ENCODE measurements at places on chromosomes 1 and 21.

- no peak for DNase-seq
Measured at GRCh38 chr1:198678901-198679329, 40.1 kb downstream of the PTPRC start.

- DNase-seq, result no peak
Measured at GRCh38 chr1:230392536-230392909, 33.6 kb downstream of the PGBD5 start.

DNA sequence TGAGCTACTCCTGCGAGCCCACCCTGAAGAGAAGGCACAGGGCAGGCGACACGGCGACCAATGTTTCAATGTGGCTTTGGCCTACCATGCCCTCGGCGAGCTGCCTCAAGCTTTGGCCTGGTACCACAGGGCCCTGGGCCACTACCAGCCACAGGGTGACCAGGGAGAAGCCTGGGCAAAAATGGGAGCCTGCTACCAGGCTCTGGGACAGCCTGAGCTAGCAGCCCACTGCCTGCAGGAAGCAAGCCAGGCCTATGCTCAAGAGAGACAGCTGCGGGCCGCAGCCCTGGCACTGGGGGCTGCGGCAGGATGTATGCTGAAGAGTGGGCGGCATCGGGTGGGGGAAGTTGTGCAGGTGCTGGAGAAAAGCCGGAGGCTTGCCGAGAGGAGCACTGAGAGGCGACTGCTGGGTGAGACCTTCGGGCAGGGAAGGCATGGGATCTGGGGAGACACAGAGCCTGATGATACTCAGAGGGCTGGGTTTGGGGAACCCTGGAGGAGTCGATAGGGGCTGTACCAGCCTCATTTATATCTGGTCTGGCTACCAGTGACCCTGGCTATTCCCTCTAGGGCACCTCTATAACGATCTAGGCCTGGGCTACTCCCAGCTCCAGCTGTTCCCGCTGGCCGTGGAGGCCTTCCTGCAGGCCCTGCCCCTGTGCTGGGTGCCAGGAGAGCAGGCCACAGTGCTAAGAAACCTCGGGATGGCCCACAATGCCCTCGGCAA lies 2.3 kb downstream of the TTC24 start:
- no peak for DNase-seq

DNA sequence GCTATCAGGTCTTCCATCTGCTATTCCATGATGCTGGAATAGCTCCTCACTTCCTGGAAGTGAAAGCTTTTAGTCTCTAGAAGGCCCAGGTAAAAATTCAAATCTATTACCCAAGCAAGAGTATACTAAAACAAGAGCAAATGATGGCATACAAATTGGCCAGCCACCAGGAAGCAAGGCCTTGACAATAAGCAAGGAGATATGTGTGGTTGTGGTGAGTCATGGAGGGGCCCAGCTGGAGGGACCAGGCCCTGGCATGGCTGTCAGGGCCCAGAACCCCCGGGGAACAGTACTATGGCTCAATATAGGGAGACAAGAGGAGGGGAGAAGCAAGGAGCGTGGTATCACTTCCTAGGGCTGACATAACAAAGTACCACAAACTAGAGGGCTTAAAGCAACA lies 358.7 kb downstream of the RRAGC start:
- no peak for DNase-seq

- no peak for DNase-seq
Measured at GRCh38 chr1:199453723-199454122, 573.8 kb upstream of the NR5A2 start.

- no peak for DNase-seq
Measured at GRCh38 chr1:173532237-173532636, 55.1 kb downstream of the PRDX6 start.

DNA sequence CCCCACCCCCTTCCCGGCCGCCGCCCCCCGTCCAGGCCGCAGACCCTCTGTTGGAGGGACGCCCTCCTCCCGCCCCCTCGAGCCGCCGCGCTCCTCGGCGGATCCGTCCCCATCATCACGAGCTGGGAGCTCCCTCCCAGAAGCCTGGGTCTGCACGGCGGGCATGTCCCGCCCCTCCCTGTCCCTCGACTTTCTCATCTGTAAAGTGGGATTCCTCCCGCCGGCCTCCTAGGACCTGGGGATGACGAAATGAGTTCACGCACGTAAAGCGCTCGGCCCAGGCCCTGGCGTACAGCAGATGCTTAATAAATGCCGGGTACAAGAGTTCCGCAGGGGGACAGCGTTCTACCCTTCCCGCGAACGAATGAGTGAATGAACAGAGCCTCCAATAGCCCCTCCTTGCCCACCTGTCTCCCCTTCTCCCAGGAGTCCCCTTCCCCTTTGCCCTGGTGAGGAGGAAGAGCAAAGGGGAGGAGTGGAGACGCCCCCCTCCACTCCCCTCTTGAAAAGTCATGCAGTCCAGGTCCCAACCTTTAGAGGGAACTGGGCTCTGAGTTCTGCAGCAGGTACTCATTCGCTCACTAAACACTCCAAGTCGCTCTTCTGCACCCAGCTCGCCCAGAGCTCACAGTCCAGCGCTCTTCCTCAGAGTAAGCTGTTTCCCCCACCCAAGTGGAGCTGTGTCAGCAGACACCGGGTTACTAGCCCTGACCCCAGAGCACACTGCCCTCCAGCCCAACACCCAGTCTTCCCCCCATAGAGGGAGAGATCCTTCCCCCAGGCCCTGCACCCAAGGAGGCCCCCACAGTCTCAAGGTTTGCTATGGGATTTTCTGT lies 16.8 kb downstream of the RAP1GAP start:
- DNase-seq, result no peak

- DNase-seq, result no peak
Measured at GRCh38 chr1:92707292-92707691, 77.6 kb downstream of the EVI5 start.

DNA sequence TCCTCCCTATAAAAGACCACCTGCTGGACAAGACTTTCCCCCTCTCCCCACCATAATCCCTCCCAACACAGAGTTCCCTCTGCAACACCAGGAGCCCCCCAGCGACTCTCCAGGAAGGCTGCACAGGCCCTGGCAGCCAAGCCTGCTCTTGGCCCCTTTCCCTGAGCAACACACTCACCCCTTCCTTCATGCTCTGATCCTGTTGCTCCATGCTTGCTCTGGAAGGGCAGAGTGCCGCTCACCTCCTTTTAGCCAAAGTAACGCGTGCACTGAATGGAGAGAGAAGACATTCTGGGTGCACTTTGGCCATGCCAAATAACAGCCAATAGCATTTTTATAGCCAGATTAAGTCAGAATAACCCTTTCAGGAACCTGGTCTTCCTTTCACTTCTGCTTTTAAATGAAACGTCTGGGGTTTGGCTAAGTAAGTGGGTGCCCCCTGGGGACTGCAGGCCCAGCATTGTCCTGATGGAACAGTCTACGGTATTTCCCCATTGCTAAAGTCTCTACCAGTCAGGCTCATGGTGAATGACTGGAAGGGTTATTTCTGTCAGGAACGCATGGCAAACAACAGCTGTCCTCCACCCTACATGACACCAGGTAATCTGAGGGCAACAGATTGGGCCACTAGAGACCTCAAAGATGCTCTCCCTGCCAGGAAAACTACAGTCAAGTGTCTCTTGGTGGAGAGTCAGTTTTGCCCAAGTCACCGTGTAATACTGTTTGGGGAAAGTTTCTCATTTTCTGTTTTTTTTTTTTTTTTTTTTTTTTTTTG lies at the start of gene SLC2A5:
SLC2A5 (minus strand) TSS at position 310 of the 775 bp plus-strand sequence; CDS start at position 211, 99 bp downstream.
- peak; percentile 54 for DNase-seq

DNA sequence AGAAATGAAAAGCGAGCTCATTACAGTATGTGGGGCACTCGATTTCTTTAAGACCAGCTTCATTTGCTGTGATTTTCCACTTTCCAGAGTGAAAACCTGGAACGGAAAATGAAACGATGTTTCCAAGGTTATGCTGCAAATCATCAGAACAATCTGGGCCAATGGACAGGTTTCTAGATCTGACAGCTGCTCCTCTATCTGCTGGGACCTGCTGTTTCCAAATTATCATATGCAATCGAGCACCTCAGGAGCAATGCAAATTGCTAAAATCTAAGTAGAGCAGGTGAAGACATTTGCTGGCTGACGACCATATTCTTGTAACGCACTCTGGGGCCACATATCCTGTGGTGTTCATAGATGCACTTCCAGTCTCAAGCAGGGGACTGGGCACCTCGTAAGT lies 39.7 kb upstream of the TIAM1 start:
- DNase-seq, result no peak

GRCh38 chr21:29434081-29434480 lies 135.4 kb downstream of the BACH1 start:
- no peak for DNase-seq

GRCh38 chr21:36901575-36901974 lies 64.9 kb downstream of the HLCS start:
- DNase-seq, result no peak

DNA sequence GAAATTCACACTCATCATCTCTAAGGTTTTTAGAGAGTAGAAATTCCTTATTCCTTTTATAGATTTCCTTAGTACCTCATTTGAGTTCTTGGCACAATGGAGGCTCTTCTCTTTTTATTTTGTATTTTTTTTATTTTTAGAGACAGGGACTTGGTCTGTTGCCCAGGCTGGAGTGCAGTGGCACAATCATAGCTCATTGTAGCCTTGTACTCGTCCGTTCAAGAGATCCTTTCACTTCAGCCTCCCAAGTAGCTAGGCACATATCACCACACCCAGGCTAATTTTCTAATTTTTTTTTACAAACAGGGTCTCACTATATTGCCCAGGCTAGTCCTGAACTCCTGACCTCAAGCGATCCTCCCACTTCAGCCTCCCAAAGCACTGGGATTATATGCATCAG lies 29.6 kb downstream of the RGL1 start:
- no peak for DNase-seq

- DNase-seq, result no peak
Measured at GRCh38 chr1:44089371-44090048, 29.1 kb upstream of the KLF17 start.

GRCh38 chr1:221868593-221869303 lies 126.9 kb upstream of the DUSP10 start:
- no peak for DNase-seq

DNA sequence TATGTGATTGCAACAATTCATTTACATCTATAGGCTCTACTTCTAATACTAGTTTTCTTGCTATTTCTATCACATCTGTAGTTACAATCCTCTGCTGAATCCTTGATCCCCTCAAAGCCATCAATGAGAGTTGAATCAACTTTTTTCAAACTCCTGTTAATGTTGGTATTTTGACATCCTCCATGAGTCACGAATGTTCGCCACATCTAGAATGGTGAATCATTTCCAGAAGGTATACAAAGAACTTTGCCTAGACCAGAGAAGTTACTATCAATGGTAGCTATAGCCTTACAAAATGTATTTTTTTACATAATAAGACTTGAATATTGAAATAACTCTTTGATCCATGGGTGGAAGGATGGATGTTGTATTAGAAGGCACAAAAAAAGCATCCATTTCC lies 110.0 kb downstream of the AMY1C start:
- no peak for DNase-seq

- no peak for DNase-seq
Measured at GRCh38 chr21:36431252-36431651, 46.1 kb downstream of the CHAF1B start.

DNA sequence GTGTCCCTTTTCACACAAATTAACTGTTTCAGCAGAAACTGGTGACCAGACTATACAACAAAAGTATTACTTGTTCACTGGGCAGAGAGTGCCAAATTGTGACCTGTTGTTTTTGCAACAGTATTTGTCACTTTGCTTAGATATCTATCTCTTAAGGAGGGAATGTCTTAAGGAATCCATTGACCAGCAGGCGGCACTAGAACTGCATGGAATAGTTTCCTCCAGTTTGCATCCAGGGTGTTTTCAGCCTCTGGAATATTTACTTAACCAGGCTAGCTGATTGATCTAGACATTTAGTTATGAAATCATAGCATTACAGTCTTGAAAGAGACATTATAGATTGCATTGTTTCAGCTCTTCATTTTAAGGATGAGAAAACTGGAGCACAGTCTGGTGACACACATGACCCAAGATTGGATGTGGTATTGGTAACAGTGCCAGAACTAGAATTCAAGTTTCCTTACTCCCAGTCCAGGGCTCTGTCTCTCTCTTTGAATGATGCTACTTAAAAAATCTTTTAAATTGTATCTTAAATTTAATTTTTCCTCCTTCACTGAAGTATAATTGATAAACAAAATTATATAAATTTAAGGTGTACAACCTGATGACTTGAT lies 16.9 kb downstream of the RPTN start:
- DNase-seq, result peak; percentile 40

- DNase-seq, result no peak
Measured at GRCh38 chr1:59414406-59415133, 117.7 kb downstream of the FGGY start.

- DNase-seq, result no peak
Measured at GRCh38 chr1:204278251-204278650, 64.5 kb upstream of the GOLT1A start.

DNA sequence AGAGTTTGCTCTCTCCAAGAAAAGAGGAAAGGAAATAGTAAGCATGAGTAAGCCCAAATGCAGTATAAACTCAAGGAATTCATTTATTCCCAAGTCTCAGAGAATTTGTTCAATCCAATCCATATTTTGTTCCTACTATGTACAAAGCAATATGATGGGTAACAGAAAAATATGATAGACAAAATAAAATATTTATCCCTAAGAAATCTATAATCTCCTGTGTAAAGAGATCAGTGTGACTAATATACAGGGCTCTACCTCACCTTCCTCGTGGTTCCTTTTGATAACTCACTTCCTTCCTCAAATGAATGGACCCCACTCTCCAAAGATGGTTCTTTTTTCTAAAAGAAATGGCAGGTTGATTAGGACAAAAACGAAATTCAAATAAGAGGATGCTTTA lies 7.6 kb downstream of the CLSPN start:
- no peak for DNase-seq

DNA sequence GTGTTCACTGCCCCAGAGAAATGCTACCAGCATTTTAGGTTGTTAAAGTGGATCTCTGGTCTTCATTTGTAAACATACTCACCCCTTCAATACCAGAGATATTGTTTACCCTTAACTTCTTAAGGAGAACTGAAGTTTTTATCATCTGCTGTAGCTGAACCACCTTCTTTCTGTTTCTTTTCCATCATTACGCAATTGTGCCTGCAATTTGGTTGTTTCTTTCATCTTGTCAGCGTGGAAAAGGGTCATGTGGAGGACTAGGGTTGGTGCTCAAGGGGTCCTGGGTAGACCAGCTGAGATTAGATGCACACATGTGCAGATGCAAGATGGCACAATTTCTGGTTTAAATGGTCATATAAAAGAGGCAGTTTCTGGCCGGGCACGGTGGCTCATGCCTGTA lies 23.0 kb downstream of the GART start:
- DNase-seq, result no peak

GRCh38 chr1:111821121-111821745 lies 65.5 kb downstream of the DDX20 start:
- no peak for DNase-seq

GRCh38 chr1:22055463-22055862 lies 3.0 kb downstream of the CDC42 start:
- no peak for DNase-seq

GRCh38 chr1:117892512-117892911 lies 36.9 kb downstream of the GDAP2 start:
- DNase-seq, result no peak

GRCh38 chr1:241250465-241250864 lies 106.5 kb downstream of the RGS7 start:
- no peak for DNase-seq

- no peak for DNase-seq
Measured at GRCh38 chr1:31562707-31563360, 13.5 kb upstream of the TINAGL1 start.
